ENCODE measurements at places on chromosomes 2 and 18. TPM values are rescaled to one million over a fixed set of nuclear protein-coding genes. Genes with fewer than 3 reads are reported as not detected.

DNA sequence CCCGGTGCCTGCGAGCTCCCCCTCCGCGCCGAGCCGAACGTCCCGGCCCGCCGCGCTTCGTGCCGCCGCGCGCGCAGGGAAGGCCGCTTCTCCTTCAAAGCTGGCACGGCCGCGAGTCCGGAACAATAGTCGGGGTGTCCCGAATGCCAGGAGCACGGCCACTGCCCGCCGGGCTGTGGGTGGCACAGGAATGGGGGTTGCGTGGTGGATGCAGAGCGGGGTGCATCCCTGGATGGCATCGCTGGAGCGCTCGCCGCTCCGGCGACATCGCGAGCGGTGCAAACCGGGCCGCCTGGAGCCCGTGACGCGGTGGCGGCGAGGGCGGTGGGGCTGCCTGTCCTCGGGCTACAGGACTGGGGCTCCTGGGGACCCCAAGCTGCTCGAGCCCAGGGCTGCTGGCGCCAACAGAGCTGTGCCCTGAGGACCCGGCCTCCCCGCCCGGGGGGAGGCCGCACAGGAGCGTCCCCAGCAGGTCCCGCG, 1.1 kb upstream of the SATB2 start:
- no peak for DNase-seq

DNA sequence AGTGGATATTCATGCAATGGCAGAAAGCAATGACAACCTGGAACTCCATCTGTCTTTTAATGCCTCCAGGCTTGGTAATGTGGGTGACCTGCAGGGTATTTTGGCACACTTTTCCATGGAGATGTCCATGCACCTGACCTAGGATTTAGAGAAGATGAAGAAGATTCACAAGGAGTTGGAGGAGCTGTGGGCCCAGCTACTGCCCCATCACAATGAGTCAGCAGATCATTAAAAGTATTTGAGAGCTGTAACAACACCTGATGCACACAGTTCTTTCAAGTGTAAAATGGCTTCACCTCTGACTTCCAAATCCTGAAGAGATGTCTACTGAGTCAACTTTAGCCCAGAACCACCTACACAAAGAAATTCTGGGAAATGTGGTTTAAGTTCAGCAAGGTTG, 22.1 kb upstream of the OSR1 start:
- no peak for DNase-seq

GRCh38 chr18:35122586-35123224, 81.5 kb downstream of the MAPRE2 start:
- no peak for DNase-seq

- peak; percentile 30 for DNase-seq
Observed at GRCh38 chr2:28751956-28752630, 463 bp downstream of the PPP1CB start.

IL36B gene
- not detected for total RNA-seq

DSG4 gene
- not detected for total RNA-seq

GRCh38 chr2:161481619-161482018, 65.5 kb downstream of the TBR1 start:
- no peak for DNase-seq

GRCh38 chr2:218879776-218880101, 913 bp upstream of the WNT10A start:
- no peak for DNase-seq

GRCh38 chr2:69012310-69013141, 453 bp upstream of the ANTXR1 start:
- DNase-seq: peak; percentile 53

DNA sequence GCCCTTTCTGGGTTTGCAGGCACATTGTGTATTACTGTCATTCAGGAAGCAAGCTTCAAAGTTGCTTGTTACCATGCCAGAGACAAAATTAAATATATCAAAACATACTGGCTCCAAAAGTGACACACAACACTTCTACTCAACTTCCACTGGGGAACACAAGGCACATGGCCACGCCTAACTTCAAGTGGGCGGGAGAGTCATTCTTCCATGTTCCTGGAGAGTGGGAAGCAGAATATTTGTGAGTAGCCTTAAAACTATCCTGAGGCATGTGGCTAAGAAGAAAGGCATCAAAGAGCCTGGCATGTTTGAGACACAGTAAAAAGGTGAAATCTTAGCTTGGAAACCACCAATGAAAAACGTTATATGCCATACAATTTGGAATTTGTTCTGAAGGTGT, 90.5 kb upstream of the TACR1 start:
- DNase-seq: no peak

- no peak for DNase-seq
Observed at GRCh38 chr18:12766986-12767433, 64.2 kb downstream of the PSMG2 start.

ABCG5 gene
- total RNA-seq: not detected

- DNase-seq: peak; percentile 58
Observed at GRCh38 chr18:832085-832681, 20.1 kb upstream of the YES1 start.

Measured in dermis microvascular lymphatic vessel endothelial cell (primary cell).